Bronchial epithelial cell (primary cell): ENCODE measurements at places on chromosomes 3 and 15. TPM values are rescaled to one million over a fixed set of nuclear protein-coding genes. Genes with fewer than 3 reads are reported as not detected.

Gene MESP2
- 0.13 and 0.26 TPM in 2 replicates for total RNA-seq

GRCh38 chr3:196147116-196147515, 64.1 kb downstream of the ZDHHC19 start:
- no peak for DNase-seq

DNA sequence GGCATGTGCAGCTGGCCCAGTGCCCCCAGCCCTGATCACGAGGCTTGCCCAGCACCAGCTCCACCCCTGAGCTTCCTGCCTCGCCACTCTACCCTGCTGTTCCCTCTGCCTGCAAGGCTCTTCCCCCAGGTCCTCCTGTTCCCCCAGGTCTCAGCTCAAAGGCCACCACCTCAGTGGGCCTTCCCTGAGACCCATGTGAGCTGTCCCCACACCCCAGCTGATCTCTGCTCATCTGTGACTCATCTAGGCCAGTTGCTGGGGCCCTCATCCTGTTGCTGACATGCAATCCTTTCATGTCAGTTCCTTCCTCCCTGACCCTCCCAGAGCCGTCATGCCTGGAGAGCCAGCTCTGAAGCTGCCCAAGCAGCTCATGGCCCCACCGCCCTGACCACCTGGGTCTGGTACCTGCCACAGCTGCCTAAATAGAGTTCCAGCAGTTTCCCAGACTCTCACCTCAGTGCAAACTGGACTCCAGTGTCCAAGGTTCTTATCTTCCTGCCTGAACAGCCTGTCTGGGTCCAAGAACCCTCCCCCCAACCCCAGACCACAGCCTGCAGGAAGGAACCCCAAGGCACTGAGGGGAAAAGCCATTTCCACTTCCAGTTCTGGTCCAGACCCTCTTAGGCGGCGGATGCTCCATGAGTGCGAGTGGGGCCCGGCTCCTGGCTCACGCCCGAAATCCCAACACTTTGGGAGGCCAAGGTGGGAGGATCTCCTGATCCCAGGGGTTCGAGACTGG, 116.6 kb upstream of the IQSEC1 start:
- peak; percentile 39 for DNase-seq

DNA sequence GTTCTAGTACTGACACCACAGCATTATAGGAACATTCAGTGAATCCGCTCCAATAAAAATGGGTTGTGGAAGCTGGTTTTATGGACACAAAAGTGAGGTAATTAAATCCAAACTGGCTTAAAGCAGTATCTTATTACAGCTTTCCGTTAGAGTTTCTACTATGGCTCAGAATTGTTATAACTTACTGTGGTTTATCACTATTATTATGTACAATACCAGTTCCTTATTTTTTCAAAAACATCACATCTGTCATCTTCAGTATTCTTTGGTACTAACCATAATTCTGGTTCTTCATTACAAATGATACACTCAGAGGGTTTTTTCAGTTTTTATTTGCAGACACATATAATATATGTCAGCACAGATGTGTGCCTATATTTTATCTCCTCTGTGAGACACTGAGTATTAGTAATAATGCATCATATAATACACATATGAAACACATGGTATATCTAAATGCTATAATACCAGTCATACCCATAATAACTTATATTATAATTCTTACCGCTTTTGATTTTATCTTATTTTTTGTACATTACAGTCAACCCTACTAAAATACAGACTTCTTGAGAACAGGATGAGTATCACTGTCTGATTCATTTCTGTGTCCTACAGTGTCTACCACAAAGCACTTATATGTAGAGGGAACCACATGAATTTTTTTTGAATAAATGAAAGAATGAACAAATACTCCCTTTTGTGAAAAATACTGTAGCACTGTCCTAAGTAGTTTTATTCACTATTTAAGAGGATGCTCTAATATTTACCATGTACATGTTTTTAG, 39.0 kb downstream of the CMSS1 start:
- no peak for DNase-seq

DNA sequence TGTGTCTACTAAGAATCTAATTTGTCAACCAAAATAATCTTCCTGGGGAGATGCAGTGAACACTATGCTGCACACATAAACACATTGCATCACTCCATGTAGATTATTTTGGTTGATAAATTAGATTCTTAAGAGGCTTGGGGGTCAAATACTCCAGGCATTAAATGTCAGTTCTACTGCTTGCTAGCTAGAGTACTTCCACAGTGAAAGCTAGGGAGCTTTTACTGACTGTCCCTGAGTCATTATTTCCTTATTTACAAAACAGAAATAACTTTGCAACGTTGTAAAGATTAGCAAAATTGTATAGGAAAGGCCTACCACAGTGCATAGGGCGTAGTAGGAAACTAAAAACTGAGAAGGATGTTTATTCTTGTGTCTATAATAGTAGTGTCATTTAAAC, 12.9 kb upstream of the TMC3 start:
- peak; percentile 47 for DNase-seq

- no peak for DNase-seq
These were observed 7.7 kb downstream of the SUCLG2 start for GRCh38 chr3:67646586-67647234.

Gene SERPINI2
- not detected in 2 replicates for total RNA-seq

Gene WDR93
- total RNA-seq = not detected in 2 replicates

- no peak for DNase-seq
These were observed 849 bp upstream of the PRKCD start for GRCh38 chr3:53160061-53160659.

GRCh38 chr15:48634893-48635292, 10.6 kb downstream of the FBN1 start:
- DNase-seq = no peak

DNA sequence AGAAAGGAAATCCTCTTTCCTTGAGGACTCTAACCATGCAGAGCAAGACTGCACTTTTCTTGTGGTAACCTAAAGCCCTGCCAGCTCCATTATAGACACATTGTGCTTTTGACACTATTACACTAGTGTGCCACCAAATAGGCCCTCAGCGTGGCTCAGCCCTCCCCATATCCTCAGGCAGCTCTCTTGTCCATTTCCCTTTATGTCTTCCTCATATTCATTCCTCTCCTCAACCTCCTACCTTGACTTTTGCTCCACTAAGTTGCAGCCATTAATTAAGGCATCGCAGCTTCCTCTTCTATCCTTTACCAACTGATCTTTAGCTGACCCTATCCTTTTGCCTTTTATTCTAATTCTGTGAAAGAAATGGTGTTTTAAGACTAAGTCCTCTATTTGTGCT, 3.7 kb downstream of the ATG7 start:
- no peak for DNase-seq

Gene MKRN3
- not detected in 2 replicates for total RNA-seq

DNA sequence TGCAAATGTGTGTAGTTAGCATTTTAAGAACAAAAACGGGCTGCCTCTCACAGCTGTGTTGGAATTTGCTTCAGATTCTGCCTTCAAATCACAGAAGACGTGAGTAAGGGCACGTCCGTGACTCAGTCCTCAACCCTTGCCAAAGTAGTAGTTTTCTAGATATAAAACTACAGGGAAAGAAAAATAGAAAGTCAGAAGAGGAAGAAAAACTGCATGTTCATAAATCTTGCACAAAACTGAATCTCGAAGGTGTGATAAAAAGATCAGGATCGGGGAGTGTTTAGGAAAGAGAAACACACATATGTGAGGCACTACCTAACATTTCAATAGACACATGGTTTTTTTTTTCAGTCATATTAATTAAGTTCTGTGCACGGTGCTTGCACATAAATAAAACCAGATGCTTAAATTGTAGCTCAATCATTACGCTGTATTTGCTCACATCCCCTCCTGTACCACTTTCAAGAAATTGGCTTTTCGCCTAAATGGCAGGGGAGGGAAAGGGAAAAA, 71.7 kb downstream of the P3H2 start:
- DNase-seq = peak; percentile 74

Gene SPATA12
- under 0.01 TPM in 1 of 2 replicates, not detected in the other for total RNA-seq

- peak; percentile 48 for DNase-seq
These were observed 59.0 kb downstream of the GRIP2 start for GRCh38 chr3:14481018-14481645.

DNA sequence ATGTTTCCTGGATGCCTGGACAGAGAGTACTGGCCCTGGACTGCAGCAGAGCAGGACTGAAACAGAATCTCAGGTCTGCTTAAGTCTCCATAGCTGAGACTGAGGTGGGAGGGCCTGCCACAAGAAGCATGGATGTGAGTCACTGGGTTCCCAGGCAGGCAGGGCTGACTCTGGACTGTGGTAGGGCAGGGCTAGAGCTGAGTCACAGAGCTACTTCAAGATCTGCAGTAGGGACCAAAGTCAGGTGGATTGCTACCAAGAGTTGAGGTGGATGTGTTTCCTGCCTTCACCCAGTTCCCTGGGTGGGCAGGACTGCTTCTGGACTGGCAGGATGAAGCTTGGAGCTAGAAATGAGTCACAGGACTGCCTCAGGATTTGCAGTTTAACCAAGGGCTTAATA, 282.9 kb downstream of the AGBL1 start:
- DNase-seq = peak; percentile 99

Gene ASB14
- total RNA-seq = not detected in 2 replicates

Gene CTSH
- total RNA-seq = 47.5 and 75.8 TPM in 2 replicates

GRCh38 chr15:89391685-89392257, 57.1 kb upstream of the POLG start:
- DNase-seq = no peak

DNA sequence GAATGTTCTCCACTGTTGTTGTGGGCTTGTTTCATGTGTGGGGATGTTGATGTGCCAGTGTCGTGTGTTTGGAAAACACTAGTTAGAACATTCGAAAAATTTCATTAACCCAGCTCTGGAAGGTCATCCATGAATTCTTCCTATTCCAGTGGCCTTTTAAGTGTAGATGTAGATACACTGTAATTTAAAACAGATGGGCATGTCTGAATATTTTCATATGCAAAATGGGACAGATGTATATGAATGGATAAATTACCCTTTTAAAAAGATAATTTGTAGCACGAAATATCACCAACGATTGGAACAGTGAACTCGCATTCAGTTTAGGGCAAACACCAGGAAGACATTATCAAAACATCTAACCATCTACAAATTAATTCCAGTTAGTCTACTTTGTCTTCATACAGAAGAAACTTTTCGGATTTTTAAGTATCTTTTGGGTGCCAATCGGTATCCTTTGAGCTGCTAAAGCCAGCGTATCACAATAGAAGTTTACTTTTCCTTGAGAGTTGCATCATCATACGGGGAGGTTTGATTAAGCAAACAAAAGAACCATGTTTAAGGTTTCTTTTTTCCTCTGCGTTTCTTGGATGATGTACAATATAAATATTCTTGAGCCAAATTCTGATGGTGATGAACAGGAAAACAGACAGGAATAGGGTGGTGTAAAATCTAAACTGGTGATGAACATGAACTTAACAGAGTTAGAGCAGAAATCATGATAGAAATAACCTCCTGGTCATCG, 528.1 kb downstream of the FOXP1 start:
- peak; percentile 70 for DNase-seq

DNA sequence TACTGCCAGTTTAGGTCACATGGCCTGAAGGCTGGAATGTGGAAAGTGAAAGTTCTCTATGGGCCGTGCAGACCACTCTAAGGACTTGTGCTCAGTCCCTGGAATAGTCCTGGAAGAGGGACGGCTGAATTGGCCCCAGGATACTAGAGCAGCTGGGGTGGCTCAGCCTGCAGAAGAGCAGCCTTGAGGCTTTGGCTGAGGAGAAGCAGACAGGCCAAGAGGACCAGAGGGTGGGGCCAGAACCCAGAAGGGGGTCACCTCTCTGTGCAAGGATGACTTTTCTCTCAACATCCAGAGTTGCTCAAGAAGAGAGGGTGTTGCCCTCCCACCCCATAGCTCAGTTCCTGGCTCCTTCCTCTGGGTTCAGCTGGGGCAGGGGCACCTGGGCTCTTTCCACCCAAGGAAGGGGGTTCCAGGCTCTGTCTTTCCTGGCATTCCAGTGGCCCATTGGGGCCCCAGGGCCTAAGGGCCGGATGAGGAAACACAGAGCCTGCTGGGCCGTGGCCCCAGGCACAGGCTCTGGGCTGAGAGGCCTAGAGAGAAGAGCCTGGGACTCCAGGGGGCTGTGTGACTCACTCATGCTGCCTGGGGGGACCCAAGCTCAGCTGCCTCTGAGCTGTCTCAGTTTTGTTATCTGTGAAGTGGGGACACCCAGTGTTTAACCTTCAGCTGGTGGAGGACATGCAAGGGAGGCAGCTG, 8.5 kb upstream of the FBLN2 start:
- DNase-seq = no peak

DNA sequence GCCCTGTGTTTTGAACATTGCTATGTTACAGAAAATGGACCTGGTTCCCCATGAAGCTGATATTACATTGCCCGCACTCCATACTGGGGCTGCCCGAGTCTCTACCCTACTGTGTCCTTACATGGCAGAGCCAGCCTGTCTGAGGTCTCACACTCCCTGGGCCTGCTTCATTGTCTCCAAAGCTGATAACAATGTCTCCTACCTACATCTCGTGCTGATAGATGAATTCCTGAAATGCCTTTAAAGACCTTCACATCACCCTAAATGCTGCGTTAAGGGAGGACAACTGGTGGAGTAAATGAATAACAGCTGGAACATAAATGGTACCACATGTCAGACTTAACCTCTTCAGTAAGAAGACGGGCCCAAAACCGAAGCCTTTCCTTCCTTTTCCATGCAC, 62.9 kb upstream of the PTX3 start:
- DNase-seq = no peak

DNA sequence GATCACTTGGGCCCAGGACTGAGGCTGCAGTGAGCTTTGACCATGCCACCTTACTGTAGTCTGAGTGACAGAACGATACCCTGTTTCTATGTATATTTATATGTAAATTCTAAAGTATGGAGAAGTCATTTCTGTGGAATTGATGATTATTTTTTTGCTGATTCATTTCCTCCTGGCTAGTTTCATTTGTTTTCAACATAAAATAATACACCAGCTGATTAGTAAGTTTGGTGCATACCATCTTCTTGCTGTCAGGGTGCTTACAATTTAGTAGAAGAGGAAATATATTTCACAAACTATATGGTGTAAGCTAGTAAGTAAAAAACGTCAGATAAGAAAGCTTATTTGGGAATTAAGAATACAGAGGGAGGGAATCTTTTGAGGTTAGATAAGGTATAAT, 36.0 kb downstream of the SLC25A26 start:
- DNase-seq = no peak

DNA sequence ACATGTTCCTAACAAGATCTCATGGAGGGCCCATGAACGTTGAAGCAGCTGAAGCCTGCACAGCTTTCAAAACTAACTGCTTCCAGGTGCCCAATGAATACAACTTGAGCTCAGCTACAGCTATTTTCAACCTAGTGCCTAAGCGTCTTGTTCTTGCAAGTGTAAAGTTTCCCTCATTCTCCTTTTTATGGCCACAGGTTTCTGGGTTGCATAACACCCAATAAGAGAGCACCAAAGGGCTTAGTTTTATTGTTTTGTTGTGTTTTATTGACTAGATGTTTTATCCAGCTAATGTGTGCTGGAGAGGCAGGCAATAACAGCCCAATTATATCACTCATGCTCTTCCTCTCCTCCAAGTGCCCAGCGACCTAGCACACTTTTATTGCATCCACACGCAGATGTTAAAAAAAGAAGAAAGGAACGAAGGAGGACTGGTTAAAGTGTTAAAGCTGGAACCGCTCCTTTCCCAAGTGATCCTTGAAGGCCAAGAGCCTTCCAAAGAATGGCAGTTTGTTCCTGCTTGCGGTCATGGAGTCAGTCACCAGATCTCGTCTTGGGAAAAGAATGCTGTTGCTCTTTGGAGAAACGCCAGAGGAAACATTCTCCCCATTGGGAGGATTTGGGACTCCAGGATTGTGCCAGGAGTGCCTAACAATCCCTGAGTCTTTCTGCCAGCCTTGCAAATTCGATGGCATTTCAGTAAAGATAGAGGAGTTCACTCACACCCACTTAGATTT, 156.9 kb downstream of the MEX3B start:
- DNase-seq = no peak

Gene HRH1
- total RNA-seq = 2.6 and 3.7 TPM in 2 replicates
